ENCODE measurements at places on chromosomes 7 and 10.

- no peak for DNase-seq
Measured at GRCh38 chr7:111292026-111292470, 201.1 kb downstream of the LRRN3 start.

DNA sequence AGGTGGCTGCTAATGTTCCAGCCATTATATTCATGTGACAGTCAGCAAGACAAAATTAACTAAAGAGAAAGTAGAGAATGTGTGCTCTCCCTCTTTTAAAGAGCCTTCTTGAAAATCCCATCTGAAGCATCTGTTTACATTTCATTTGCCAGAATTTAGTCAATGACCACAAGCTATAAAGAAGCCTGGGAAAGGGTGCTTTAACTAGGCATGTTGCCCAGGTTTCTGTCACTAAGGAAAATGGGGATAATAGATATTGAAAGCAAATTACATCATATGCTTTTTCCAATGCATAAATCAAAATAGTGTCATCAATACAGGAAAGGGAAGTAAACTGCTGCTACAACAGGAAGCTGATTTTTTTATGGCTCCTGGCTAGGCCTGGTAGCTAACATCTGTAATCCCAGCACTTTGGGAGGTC, 67.7 kb downstream of the ELAPOR2 start:
- DNase-seq, result no peak

- no peak for DNase-seq
Measured at GRCh38 chr10:25633542-25633941, 300.5 kb upstream of the MYO3A start.

DNA sequence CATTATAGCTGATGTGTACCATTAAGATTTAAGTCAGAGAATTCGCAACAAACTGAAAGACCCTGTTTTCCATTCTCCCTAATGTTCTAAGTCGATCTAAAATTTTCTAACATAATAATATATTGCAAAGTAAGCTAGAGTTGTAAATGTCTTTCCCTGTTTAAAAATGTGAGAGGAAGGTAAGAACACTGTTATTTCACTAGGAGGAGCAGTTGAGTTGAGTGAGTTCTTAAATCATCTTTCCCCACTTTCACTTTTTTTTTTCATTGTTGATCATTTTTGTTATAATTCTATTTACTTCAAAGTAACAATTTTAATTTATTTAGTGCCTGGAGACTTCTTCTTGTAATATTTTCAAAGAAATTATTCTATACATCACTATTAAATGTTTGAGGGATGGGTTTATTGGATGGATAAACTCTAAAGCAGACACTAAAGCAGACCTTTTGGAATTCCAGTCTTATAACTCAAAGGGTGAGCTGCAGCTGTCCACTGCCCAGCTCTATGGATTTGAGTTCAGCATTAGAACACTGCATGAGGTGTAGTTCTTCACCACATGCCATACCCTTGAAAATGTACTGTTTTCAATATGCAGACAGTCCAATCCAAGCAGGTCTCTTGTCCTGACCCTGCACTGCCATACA, 181.3 kb upstream of the FZD1 start:
- no peak for DNase-seq

GRCh38 chr7:27603813-27604212, 58.9 kb downstream of the HIBADH start:
- DNase-seq, result no peak

- DNase-seq, result no peak
Measured at GRCh38 chr10:34432589-34432988, 382.5 kb downstream of the PARD3 start.

DNA sequence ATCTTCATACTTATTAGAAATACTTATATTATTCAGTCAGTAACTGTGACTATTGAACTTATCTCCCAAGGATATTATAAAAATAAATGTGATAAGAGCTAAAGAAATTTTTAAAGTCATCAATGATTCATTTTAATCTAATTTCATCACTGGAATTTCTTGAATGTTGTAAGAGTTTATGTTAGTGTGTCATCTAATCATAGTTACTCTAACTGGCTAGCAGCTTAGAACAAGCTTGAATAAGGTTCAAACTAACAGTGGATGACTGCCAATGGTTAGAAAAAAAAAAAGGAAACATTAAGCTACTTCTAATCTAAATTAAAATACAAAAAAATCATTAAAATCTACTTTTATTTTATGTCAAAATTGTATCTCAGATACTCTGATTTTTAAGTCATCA, 1066.3 kb downstream of the CNTNAP2 start:
- DNase-seq, result no peak

DNA sequence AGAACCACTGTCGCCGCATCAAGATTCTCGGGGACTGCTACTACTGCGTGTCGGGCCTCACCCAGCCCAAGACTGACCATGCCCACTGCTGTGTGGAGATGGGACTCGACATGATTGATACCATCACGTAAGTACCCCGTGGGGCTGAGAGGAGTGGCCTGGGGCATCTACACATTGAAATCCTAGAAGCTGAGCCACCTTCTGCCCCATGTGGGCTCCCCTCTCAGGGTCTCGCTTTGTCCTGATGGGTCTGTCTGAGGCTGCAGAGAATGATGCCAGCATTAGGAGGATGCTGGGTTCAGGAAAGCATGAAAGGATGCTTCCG, 74.5 kb downstream of the ADCY1 start:
- DNase-seq, result no peak

GRCh38 chr7:10767771-10768170, 205.9 kb upstream of the PHF14 start:
- no peak for DNase-seq

DNA sequence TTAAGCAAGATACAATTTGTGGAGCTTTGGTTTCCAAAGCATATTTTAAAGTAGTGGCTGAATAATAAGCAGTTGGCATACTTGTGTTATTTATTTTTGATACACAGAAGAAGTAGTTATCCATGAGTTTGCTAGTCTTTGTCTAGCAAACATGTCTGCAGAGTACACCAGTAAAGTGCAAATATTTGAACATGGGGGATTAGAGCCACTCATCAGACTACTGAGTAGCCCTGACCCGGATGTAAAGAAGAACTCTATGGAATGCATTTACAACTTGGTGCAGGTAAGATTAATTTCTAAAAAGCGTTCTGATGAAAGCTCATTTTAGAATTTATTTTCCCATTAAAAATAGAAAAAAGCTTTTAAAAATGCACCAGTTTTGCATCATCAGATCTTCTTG, 31.4 kb downstream of the ARMC3 start:
- no peak for DNase-seq

- DNase-seq, result no peak
Measured at GRCh38 chr7:80206763-80207162, 72.1 kb downstream of the GNAI1 start.

- DNase-seq, result no peak
Measured at GRCh38 chr7:34750209-34750608, 92.2 kb downstream of the NPSR1 start.

GRCh38 chr7:3338161-3338560, 37.1 kb downstream of the SDK1 start:
- no peak for DNase-seq

DNA sequence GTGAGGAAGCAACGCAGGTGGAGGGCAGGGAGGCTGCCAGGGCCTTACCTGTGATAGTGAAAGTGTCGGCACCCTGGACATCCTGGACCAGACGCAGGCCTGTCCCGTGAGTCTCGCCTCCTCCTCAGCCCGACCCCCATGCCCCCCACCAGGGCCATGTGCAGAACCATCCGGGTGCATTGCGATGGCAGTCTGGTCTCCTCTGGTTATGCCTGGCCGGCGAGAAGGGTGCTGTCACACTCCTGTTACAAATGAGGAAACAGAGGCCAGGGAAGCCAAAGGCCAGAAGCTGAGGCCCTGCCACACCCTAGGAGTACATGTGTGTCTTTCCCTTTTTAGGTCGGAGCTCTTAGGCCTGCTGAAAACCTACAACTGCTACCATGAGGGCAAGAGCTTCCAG, 7.2 kb downstream of the DEPP1 start:
- DNase-seq, result no peak
